ENCODE measurements at places on chromosomes 4 and X.

DNA sequence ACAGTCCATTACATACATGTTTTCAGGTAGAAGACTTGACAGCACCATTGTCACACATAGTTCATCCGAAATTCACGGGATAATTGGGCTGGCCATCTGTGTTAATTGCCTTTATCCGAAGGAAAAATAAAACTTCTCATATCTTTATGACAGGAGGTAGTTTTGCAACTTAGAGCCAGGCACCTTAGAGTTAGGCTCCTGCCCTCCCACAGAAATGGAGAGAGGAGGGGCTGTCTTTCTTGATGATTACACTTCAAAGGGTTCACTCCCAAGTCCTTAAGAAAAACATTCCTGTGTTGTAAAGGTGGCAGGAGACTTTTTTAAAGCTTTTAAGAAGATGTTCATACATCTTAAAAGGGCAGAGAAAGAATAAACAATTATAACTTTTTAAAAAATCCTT, 10.5 kb upstream of the SCARB2 start:
- no peak for DNase-seq

DNA sequence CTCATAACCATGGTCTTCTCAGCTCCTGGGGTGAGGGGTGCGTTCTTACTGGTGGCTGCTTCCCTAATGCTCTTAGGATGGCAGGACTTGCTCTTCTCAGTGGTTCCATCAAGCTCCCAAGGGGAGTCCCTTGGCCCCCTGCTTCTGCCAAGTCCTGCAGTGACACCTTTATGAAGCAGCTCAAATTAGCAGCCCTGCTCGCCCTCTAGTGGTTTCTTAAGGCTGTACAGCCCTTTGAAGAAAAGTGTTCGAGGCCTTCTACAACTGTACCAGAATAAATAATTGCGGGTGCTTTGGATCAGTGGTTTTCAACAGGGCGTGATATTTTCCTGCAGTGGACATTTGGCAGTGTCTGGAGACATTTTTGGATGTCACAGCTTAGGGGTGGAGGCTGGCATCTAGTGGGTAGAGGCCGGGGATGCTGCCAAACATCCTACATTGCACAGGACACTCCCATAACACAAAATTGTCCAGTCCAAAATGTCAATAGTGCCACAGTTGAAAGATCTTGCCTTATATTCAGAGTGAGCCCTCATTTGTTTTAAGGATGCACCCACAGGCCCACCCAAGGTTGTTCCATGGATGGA, 204.7 kb upstream of the S100G start:
- no peak for DNase-seq

DNA sequence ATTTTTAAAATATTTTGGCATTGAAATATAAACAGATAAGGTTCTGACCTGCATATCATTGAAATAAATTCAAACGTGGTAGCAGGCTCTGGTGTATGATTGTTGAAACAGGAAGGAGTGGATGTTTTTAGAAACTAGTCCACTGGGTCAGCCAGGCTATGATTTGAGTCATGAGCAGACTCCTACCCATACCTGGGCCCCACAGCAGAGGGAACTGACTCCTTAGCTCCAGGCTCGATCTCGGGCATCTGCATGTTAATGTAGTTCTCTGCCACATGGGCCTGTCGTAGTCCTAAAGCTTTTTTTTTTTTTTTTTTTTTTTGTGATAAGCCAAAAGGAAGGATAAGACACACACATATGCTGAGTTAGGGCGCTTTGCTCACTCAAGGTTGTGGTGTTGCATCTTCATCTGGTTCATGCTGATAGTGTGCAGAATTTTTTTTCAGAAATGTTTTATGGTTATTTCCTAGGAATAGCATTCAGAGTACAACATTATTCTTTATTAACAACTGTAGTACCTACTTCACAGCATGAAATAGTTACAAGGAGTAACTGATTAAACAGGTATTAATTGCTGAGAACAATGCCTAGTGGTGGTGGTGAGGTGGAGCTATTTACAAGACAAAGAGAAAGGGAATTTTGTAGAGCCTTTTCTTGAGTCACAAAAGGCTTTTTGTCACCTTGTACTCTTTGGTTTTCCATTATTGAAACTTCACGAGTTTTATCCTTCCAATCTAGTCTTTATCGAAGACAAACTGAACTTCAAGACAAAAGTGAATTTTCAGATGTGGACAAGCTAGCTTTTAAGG, 27.3 kb downstream of the OFD1 start:
- no peak for DNase-seq

- no peak for DNase-seq
Observed at GRCh38 chr4:128831531-128832242, 22.2 kb downstream of the JADE1 start.

- DNase-seq, result no peak
Observed at GRCh38 chr4:168218645-168219044, 99.9 kb downstream of the DDX60 start.

GRCh38 chr4:34512616-34513015, 1731.7 kb downstream of the ARAP2 start:
- no peak for DNase-seq

DNA sequence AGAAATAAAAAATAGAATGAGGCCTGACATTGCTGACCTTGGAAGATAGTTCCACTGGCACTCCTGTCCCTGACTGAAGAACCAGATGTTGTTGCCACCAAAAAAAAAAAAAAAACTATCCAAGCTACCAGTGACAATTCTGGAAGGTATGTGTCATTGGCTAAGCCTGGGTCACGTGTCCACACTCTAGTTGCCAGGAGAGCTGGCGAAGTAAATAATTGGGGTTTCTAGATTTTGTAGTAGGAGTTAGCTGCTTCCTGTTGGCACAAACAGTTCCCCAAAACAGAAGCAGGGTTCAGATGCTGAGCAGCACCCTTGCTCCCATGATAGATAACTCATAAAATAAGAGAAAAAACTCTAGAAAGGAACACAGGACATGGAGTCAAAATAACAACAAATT, 20.5 kb downstream of the MND1 start:
- no peak for DNase-seq

DNA sequence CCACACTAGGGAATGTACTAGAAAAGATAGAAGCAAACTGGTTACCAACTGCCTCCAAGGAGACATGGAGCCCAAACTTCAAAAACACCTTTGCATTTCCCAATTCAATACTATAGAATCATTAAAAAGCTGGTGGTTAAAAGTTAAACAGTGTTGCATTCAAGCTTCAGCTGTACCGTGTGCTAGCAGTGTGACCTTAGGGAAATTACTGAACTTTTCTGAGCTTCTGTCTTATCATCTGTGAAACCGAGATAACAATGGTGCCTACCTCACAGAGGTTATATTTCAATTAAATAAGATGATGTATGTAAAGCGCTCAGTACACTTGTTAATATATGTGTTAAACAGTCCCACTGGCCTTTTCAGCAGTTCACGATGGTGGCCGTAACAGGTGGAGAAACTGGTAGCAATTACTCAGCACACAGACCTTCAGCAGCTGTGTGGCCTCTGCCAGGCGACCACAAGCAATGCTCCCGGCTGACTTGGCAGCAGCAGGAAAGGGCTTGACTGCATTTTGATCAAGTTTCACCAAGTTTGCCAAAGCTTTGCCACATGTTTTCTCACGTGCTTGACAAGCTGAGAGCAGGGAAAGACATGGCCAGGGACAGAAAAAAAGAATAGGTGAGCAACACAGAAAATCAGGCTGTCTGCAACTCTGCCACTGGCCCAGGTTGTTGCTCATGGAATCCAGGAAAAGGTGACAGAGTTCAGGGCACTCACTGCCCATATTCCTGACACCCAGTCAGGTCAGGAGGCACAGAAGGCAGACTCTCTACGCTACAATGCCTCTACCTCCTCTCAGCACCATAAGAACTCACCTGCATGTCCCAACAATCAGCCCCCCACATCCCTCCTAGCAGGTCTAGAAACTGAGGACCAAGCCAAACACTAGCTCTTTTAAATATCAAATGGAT, 72.1 kb downstream of the PARM1 start:
- DNase-seq, result no peak

DNA sequence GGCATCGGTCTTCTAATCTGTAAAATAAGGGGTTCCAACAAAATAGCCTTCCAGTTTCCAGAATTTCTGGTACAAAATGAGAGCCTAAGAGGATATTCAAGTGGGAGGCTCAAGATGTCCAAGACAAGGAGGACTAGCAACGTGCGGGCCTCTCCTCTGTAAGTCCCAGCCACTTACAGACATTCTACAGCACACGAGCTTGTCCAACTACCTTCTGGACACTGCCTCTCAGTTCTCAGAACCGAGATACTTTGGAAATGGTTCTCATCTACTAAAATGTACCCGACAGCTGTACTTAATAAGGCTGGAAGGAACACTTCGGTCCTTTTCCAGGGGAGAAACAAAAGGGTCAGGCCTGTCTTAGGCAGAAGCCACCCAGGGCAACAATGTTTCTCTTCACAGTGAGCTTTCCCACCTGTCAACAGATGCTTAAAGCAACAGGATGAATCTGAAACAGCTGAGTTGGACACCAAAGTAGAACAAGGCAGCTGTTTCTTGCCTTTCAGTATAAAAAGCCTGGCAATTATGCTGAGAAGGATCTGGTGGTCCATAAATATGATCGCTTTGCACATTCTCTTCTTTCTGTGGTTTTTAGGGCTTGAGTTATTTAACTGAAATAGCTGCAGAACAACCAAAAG, 127.0 kb downstream of the HS6ST2 start:
- no peak for DNase-seq

DNA sequence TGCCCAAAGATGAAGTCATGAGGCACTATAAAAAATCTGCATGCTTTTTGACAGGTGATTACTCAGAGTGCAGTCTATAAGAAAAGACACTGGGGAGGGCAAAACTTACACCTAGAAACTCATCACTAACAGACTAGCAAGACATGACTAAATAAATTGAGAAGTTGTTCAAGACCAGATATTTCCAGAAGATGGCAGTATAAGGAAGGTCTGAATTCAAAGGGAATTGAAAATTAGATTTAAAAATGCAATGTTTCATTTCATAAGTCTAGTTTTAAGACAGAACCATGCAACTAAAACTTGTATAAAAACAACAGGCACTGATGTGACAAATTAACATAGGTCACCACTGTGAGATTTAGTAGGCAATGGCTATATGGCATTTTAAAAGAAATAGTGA, 232.5 kb upstream of the POF1B start:
- no peak for DNase-seq

GRCh38 chrX:21408788-21409187, 34.6 kb downstream of the CNKSR2 start:
- no peak for DNase-seq

- no peak for DNase-seq
Observed at GRCh38 chrX:13266641-13267345, 53.1 kb downstream of the ATXN3L start.

DNA sequence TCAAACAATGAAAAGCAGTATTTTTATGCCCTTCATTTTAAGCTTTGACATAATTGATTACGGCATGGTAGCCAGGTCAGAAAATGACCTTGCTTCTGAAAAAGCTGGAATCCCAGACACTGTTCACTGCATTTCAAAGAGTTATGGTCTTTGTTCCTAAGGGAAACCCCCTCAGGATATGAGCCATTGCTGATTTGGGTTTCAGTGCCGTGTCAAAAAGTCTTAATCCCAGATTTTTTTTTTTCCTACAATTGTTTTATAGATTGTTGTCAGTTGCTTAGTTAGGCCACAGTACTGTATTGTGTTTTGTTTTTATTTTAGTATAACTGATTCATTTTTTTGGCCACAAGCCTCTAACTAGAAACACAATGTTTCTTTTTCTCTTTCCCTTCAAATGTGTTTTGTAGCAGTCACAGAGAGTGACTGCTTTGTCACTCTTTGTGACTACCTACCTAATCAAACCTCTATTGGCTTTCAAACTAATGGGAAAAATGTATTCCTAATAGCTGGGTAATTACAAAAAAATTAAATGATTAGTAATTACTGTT, 10.3 kb downstream of the WDR44 start:
- DNase-seq, result no peak

DNA sequence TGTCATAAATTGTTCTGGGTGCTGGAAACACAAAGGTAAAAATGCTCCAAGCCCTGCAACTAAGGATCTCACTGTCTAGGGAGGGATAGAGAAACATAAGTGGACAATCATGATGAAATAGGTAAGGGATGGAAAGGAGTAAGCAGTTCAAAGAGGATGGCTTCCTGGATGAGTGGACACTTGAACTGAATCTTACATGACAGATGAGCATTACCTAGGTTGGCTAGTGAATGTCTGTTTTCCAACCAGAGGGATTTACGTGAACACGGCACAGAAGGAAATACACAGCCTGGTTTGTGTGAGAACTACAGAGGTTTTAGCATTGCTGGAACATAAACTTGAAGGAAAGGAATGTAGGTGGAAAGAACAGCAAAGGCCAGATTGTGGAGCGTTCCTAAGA, 150.2 kb upstream of the GALNT7 start:
- no peak for DNase-seq

GRCh38 chr4:151661873-151662272, 98.9 kb downstream of the GATB start:
- DNase-seq, result no peak

- DNase-seq, result no peak
Observed at GRCh38 chrX:8846266-8846665, 45.1 kb upstream of the FAM9A start.

GRCh38 chrX:114599911-114600310, 16.0 kb downstream of the HTR2C start:
- DNase-seq, result no peak

GRCh38 chr4:182827954-182828353, 89.2 kb downstream of the DCTD start:
- no peak for DNase-seq

DNA sequence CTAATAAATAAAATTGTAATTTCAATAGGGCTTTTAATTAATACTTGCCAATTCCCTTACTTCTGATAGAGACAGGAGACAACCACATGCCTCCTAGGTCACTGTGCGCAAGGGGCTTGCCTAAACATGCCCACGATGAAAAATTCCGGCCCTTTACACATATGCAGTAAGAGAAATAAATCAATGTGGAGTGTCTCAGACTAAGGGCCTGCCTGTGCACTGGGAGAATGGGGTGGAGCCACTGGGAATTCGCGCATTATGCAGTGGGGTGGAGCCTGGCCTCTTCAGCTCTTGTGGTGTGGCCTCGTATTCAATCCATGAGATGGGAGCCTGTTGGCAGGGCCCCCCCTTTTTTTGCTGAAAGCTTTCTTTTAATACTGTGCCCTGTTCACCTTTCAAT, 484.5 kb downstream of the PDGFC start:
- DNase-seq, result no peak

- DNase-seq, result no peak
Observed at GRCh38 chr4:25209702-25210101, 24.1 kb upstream of the PI4K2B start.

- DNase-seq, result no peak
Observed at GRCh38 chr4:139374251-139374650, 72.0 kb upstream of the NDUFC1 start.

- DNase-seq, result no peak
Observed at GRCh38 chrX:25003066-25003849, 12.5 kb downstream of the ARX start.

DNA sequence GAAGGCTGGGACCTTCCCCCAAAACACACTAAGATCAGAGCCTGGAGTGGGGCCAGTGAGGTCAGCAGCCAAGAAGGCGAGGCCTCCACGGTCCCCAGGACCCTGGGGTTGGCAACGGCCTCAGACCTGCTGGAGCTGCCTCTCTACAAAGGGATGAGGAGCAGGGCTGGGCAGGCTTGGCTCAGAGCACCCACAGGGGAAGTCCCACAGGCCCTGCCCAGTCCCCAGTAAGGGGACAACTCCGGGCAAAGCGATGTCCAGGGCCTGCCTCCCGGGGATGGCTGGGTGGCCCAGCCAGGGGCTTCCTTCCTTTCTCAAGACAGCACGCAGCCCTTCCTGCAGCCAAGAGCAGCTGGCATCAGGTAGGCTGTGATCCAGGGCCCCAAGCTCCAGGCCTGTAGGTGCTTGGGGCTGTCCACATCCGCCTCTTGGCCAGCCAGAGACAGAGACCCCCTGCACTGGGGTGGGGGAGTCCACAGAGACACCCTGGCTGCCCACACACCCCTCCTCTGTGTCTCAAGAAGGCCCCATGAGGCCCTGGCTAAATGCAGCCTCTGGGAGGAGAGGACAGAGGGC, 5.7 kb downstream of the MXD4 start:
- DNase-seq, result no peak

Measured in stimulated activated CD8-positive, alpha-beta memory T cell treated with anti-CD3 and anti-CD28 coated beads, Interleukin-15, amount 100 ng/mL, for 24 hours (primary cell).